ENCODE measurements at places on chromosomes 16 and 17.
A peak's percentile ranks its signal among the peaks of the same experiment; 100 is the strongest.

GRCh38 chr17:48048384-48049126 lies 396 bp downstream of the NFE2L1 start:
- DNase-seq = no peak

GRCh38 chr17:180381-181244 lies 837 bp downstream of the DOC2B start:
- DNase-seq = no peak

- DNase-seq = no peak
These were observed 8.6 kb downstream of the DNAAF1 start for GRCh38 chr16:84153660-84154214.

GRCh38 chr17:55186937-55187770 lies 77.6 kb upstream of the HLF start:
- no peak for DNase-seq

- DNase-seq = no peak
These were observed 75.8 kb upstream of the METTL9 start for GRCh38 chr16:21523411-21524067.

- DNase-seq = no peak
These were observed 11.5 kb upstream of the SCN4A start for GRCh38 chr17:63984236-63984635.

GRCh38 chr17:8892338-8892690 lies 24.8 kb upstream of the PIK3R6 start:
- no peak for DNase-seq

- DNase-seq = no peak
These were observed 198.8 kb upstream of the CDH5 start for GRCh38 chr16:66167564-66168291.

GRCh38 chr16:70253291-70254106 lies 1.8 kb upstream of the EXOSC6 start:
- peak; percentile 12 for DNase-seq

GRCh38 chr16:73326221-73326620 lies 278.3 kb upstream of the ZFHX3 start:
- no peak for DNase-seq

DNA sequence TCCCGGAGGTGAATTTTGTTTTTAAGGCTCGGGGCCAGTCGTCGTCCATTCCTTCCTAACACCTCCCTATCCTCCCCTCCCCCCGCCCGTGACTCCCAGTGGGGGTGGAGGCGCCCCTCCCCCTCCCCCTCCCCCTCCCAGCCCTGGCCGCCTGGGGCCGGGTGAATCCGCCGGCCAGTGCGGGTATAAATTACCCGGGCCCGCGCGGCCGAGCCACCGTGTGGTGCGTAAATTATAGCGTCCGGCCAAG lies 2.0 kb upstream of the GSE1 start:
- DNase-seq = no peak

- DNase-seq = no peak
These were observed 124.4 kb upstream of the ANKFN1 start for GRCh38 chr17:56028837-56029236.

- DNase-seq = no peak
These were observed 58.4 kb downstream of the NXN start for GRCh38 chr17:921161-921560.

GRCh38 chr17:34306466-34306865 lies 12.8 kb upstream of the CCL8 start:
- DNase-seq = no peak
